ENCODE measurements at places on chromosomes 1 and 21. TPM values are rescaled to one million over a fixed set of nuclear protein-coding genes. Genes with fewer than 3 reads are reported as not detected.

- no peak for DNase-seq
- no peak overlapping the region for H3K27ac ChIP-seq
- no peaks in the 10 kb centered on the region for H3K4me1 ChIP-seq
Measured at GRCh38 chr1:117136749-117137148, 15.2 kb upstream of the TRIM45 start.

- DNase-seq: no peak
- H3K4me1 ChIP-seq: no peaks in the 10 kb centered on the region
- H3K27ac ChIP-seq: no peak overlapping the region
Measured at GRCh38 chr1:212353181-212353580, 61.5 kb downstream of the PACC1 start.

DNA sequence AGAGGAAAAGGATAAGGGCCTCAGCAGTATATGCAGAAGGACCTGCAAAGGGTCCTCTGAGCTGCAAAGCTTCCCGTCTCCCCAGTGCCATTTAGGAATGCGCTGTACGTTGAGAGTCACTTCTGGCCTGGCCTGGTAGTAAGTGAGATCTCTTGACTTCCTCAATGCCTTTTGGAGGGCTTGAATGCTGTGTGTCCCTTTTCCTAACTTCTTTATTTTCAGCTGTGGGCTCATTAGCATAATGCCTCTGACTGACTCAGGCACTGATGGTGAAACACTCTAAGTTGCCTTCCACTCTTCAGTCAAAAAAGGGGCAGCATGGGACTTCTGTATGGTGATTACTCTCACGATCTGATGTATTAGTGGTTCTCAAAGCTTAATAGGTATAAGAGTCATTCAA, 49.9 kb downstream of the XCL1 start:
- DNase-seq: no peak
- no peaks in the 10 kb centered on the region for H3K4me1 ChIP-seq
- no peaks in the 10 kb centered on the region for H3K27me3 ChIP-seq

The DIPK1A gene
- total RNA-seq: 28.4 TPM
